Activated T-helper 2 cell treated with anti-CD3 and anti-CD28 coated beads, Interferon-gamma antibody, Interleukin-2, Interleukin-4, amounts not matched to agents 10 μg/mL and 5 μg/mL and 100 μg/mL, durations not matched to agents 14 hours and 24 hours and 36 hours (primary cell): ENCODE measurements at places on chromosomes 2 and 18. TPM values are rescaled to one million over a fixed set of nuclear protein-coding genes. Genes with fewer than 3 reads are reported as not detected.

Gene SULT1C2
- not detected in 2 replicates for total RNA-seq

- H3K4me3 ChIP-seq, result no peak overlapping the region
- H3K36me3 ChIP-seq, result no peaks in the 10 kb centered on the region
- no peaks in the 10 kb centered on the region for H3K4me1 ChIP-seq
- no peak for DNase-seq
- no peaks in the 10 kb centered on the region for H3K27me3 ChIP-seq
Observed at GRCh38 chr2:120774557-120775160, 39.0 kb downstream of the GLI2 start.

- no peaks in the 10 kb centered on the region for H3K4me1 ChIP-seq
- no peak overlapping the region for H3K4me3 ChIP-seq
- H3K27me3 ChIP-seq, result no peaks in the 10 kb centered on the region
- H3K27ac ChIP-seq, result no peak overlapping the region
- no peak for DNase-seq
Observed at GRCh38 chr2:150063931-150064548, 423.4 kb downstream of the RND3 start.

Gene LRP2
- total RNA-seq, result 0.09 and 0.46 TPM in 2 replicates

Gene CDH2
- 0.07 TPM in 1 of 2 replicates, not detected in the other for total RNA-seq

Gene SH3RF3
- total RNA-seq, result 0.64 and 0.78 TPM in 2 replicates

Gene SERPINB11
- not detected in 2 replicates for total RNA-seq

Gene TACR1
- not detected in 2 replicates for total RNA-seq

- peaks cover 4% of the 10 kb centered on the region for H3K4me1 ChIP-seq
- DNase-seq, result no peak
- no peak overlapping the region for H3K27ac ChIP-seq
Observed at GRCh38 chr2:64630752-64631151, 23.0 kb downstream of the SERTAD2 start.

- no peak for DNase-seq
- peaks cover 23% of the 10 kb centered on the region for H3K27me3 ChIP-seq
- H3K36me3 ChIP-seq, result no peaks in the 10 kb centered on the region
Observed at GRCh38 chr2:37466533-37467222, 122.2 kb downstream of the QPCT start.

Gene HSBP1L1
- 12.0 and 15.5 TPM in 2 replicates for total RNA-seq

DNA sequence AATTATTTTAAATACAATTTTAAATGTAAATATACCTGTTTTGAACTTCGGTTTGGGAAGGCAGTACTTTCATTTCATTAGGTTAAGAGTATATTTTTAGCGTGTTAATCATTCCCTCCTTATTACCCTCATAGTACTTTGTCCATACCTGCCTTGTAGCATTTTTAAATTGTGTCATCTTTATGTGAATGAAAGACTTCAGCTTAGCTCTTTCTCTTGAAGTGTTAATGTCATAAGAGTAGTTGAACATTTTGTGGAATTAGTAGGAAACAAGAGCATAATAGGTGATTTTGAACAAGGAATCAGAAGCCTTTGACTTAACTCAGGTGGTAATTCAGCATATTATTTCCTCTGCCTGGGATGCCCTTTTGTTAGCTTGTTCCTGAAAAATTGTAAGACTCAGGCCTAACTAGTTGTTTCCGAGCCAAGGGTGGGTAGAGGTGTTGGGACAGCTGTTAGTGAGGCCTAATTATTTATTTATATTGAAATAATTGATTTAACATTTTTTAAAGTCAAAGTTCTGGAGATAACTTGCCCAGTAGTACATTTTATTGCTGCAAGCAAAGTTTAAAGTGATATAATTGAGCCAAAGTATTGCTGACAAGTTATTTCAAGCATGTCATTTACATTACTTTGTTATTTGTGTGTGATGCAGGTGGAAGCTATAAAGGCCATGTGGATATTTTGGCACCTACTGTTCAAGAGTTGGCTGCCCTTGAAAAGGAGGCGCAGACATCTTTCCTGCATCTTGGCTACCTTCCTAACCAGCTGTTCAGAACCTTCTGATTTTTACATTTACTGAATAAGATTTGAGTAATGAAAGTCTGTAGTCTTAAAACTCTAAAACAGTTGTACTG lies 38.7 kb downstream of the DDX1 start:
- peaks cover 80% of the 10 kb centered on the region for H3K36me3 ChIP-seq
- H3K27me3 ChIP-seq, result no peaks in the 10 kb centered on the region
- H3K4me3 ChIP-seq, result no peak overlapping the region
- no peak overlapping the region for H3K27ac ChIP-seq
- DNase-seq, result no peak

- peak overlapping the region; percentile 83 for H3K4me3 ChIP-seq
- peaks cover 2% of the 10 kb centered on the region for H3K27me3 ChIP-seq
- peaks cover 41% of the 10 kb centered on the region for H3K4me1 ChIP-seq
- H3K36me3 ChIP-seq, result peaks cover 28% of the 10 kb centered on the region
Observed at GRCh38 chr18:47931718-47932103, 1.3 kb upstream of the SMAD2 start.

DNA sequence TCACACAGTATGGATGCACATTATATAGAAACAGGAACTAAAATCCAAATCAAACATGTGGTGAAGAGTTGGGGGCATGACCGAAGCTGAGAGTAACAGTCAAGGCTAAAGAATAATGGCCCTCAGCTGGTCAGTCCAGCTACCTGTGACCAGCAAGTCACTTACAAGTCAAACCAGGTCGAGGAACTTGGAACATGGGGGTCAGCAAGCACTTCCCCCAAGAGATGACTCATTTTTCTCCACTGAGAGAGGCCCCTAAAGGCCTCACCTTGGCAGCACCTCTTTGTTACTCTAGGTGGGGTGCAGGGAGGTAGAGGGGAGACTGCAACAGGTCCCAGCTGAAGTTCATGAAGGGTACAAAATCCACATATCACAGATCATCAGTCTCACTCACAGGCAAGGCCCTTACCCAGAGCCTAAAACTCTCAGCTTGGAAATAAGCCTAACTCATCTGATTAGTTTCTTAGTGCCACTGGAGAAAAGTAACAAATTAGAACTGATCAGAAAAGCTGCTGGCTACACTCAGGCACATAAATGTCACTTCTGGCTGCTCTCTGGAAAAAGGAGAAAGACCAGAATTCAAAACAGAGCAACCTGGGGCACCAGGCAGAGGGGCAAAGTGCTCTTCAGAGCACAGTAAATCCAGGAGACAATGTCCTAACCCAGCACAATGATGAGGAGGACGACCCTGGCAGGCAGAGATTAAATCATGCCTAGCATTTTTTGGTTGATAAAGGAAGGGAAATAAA lies 4.0 kb downstream of the SDC1 start:
- H3K4me3 ChIP-seq, result no peak overlapping the region
- peaks cover 4% of the 10 kb centered on the region for H3K4me1 ChIP-seq
- no peak overlapping the region for H3K27ac ChIP-seq

Gene RAMP1
- total RNA-seq, result 13.1 and 14.0 TPM in 2 replicates

GRCh38 chr2:70403267-70404053 lies 101.6 kb upstream of the FAM136A start:
- peaks cover 6% of the 10 kb centered on the region for H3K27me3 ChIP-seq
- H3K27ac ChIP-seq, result no peak overlapping the region
- H3K36me3 ChIP-seq, result no peaks in the 10 kb centered on the region
- H3K4me3 ChIP-seq, result no peak overlapping the region
- DNase-seq, result no peak

- H3K27ac ChIP-seq, result no peak overlapping the region
- H3K27me3 ChIP-seq, result no peaks in the 10 kb centered on the region
- H3K36me3 ChIP-seq, result no peaks in the 10 kb centered on the region
- no peak for DNase-seq
- H3K4me3 ChIP-seq, result no peak overlapping the region
Observed at GRCh38 chr2:175621821-175622220, 380.2 kb downstream of the LNPK start.

Gene GBX2
- total RNA-seq, result not detected in 2 replicates

- H3K4me3 ChIP-seq, result no peak overlapping the region
- H3K27ac ChIP-seq, result peak overlapping the region; percentile 74
- DNase-seq, result no peak
- peaks cover 49% of the 10 kb centered on the region for H3K4me1 ChIP-seq
- H3K27me3 ChIP-seq, result no peaks in the 10 kb centered on the region
- H3K36me3 ChIP-seq, result no peaks in the 10 kb centered on the region
Observed at GRCh38 chr2:43178602-43179542, 47.5 kb downstream of the ZFP36L2 start.

DNA sequence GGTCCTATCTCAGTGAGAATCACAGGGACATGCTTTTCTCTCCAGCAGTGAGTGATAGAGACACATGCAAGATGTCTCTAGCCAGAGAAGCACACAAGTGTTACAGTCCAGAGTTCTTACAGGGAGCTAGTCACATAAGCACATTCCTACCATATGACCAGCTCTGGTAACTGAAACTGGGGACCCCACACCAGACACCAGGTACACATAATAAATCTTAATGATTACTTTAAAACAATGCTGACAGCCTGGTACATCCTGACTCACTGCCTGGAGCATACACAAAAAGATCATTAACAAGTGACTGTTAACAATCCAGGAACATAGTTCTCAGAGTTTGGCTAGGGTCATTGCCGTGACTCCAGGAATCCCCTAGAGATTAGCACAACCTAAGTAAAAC lies 53.6 kb downstream of the GALNT1 start:
- no peak overlapping the region for H3K4me3 ChIP-seq
- no peaks in the 10 kb centered on the region for H3K4me1 ChIP-seq
- no peak for DNase-seq
- peaks cover 11% of the 10 kb centered on the region for H3K36me3 ChIP-seq
- H3K27ac ChIP-seq, result no peak overlapping the region
- no peaks in the 10 kb centered on the region for H3K27me3 ChIP-seq

GRCh38 chr2:29113027-29113686 lies 2.1 kb upstream of the CLIP4 start:
- no peak for DNase-seq
- H3K27ac ChIP-seq, result no peak overlapping the region
- H3K36me3 ChIP-seq, result peaks cover 7% of the 10 kb centered on the region
- peaks cover 36% of the 10 kb centered on the region for H3K4me1 ChIP-seq

Gene UPP2
- total RNA-seq, result not detected in 2 replicates

DNA sequence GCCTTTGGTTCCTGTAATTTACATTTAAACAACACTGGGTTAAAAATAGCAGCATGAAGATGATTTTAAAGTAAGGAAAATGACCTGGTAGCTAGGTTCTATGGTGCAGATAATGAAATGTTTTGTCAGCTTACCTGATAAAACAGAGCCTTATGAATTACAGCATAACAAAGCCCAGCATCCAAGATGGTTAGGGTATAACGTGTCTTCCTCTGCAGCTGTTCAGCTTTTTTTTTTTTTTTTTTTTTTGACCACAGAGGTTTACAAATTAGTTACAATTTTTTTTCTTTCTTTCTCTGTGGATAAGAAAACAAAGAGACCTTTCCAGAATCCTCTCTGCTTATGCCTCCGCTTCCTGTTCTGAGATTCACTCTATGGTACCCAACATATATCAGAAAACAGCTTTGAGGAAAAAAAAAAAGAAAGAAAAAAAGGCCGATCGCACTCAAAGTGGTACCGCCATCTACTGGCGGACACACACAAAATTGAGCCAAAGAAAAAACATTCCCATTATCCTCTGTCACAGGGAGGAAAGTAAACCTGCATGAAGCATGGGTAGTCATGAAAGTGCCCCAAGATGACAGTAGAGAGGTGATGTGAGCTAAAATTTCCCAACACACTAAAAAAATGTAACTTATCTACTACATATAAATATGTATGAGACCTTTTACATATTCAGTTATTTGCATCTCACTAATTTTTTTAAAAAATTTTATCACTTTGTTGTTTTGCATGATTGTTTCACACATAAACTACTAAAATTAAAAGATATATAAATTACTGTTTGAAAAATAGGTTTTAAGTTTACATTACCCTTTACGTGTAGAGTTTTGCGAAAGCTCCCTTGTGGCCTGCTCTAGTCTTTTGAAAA lies at the start of gene SCN3A:
Gene SCN3A (minus strand): TSS at position 362 of the 871 bp plus-strand sequence. CDS start 27,656 bp downstream, outside the sequence.
- no peak for DNase-seq
- no peak within 1 kb of the TSS for H3K27ac ChIP-seq
- peaks cover 1% of the 10 kb centered on the region for H3K27me3 ChIP-seq
- no peaks in the 10 kb centered on the region for H3K36me3 ChIP-seq

DNA sequence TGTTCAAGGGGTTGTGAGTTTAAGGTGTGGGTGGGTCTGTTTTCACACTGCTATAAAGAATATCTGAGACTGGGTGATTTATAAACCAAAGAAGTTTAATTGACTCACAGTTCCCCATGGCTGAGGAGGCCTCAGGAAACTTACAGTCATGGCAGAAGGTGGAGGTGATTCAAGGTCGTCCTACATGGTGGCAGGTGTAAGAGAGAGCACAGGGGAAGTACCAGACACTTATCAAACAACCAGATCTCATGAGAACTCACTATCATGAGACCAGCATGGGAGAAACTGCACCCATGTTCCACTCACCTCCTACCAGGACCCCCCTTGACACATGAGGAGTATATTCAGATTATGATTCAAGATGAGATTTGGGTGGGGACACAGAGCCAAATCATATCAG lies 38.0 kb downstream of the RHBDD1 start:
- H3K27ac ChIP-seq, result peak overlapping the region; percentile 68
- H3K36me3 ChIP-seq, result peaks cover 48% of the 10 kb centered on the region
- no peak for DNase-seq
- H3K4me1 ChIP-seq, result peaks cover 20% of the 10 kb centered on the region
- no peak overlapping the region for H3K4me3 ChIP-seq

DNA sequence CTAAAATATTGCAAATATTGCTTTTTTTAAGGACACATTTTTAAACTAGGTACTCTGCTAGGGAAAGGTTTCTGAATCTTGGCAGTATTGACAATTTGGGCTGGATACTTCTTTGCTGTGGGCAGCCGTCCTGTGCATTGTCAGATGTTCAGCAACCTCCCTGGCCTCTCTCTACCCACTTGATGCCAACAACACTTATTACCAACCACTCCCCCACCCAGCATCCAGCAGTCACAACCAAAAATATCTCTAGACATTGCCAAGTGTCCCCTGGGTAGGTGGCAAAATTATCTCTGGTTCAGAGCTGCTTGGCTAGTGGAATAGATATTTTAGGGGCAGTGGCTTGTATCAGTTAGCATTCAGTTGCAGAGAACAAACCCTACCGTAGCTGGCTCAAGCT lies 114.3 kb upstream of the PNPT1 start:
- H3K27ac ChIP-seq, result no peak overlapping the region
- no peak for DNase-seq
- H3K4me1 ChIP-seq, result no peaks in the 10 kb centered on the region
- no peaks in the 10 kb centered on the region for H3K27me3 ChIP-seq
- H3K4me3 ChIP-seq, result no peak overlapping the region
